ENCODE measurements at places on chromosomes 7 and 10. TPM values are rescaled to one million over a fixed set of nuclear protein-coding genes. Genes with fewer than 3 reads are reported as not detected.

Gene DRGX
- total RNA-seq: not detected

- H3K27me3 ChIP-seq: no peaks in the 10 kb centered on the region
- no peaks in the 10 kb centered on the region for H3K36me3 ChIP-seq
- H3K27ac ChIP-seq: no peak overlapping the region
- no peak overlapping the region for H3K4me3 ChIP-seq
- H3K4me1 ChIP-seq: no peaks in the 10 kb centered on the region
Observed at GRCh38 chr10:50437248-50437647, 185.9 kb upstream of the ASAH2 start.

GRCh38 chr10:127934383-127934782 is 27.5 kb downstream of the PTPRE start:
- H3K4me3 ChIP-seq: no peak overlapping the region
- no peak for DNase-seq
- H3K27ac ChIP-seq: no peak overlapping the region
- no peaks in the 10 kb centered on the region for H3K36me3 ChIP-seq
- H3K4me1 ChIP-seq: no peaks in the 10 kb centered on the region
- H3K27me3 ChIP-seq: no peaks in the 10 kb centered on the region

GRCh38 chr10:2463316-2463715 is 604.0 kb upstream of the PFKP start:
- H3K36me3 ChIP-seq: no peaks in the 10 kb centered on the region
- no peak for DNase-seq
- H3K4me3 ChIP-seq: no peak overlapping the region
- no peaks in the 10 kb centered on the region for H3K4me1 ChIP-seq
- no peaks in the 10 kb centered on the region for H3K27me3 ChIP-seq

- no peaks in the 10 kb centered on the region for H3K27me3 ChIP-seq
- no peaks in the 10 kb centered on the region for H3K36me3 ChIP-seq
- DNase-seq: no peak
- H3K4me3 ChIP-seq: peak overlapping the region; percentile 60
- peaks cover 2% of the 10 kb centered on the region for H3K4me1 ChIP-seq
- H3K27ac ChIP-seq: no peak overlapping the region
Observed at GRCh38 chr7:155787171-155787851, 25.0 kb downstream of the SHH start.

DNA sequence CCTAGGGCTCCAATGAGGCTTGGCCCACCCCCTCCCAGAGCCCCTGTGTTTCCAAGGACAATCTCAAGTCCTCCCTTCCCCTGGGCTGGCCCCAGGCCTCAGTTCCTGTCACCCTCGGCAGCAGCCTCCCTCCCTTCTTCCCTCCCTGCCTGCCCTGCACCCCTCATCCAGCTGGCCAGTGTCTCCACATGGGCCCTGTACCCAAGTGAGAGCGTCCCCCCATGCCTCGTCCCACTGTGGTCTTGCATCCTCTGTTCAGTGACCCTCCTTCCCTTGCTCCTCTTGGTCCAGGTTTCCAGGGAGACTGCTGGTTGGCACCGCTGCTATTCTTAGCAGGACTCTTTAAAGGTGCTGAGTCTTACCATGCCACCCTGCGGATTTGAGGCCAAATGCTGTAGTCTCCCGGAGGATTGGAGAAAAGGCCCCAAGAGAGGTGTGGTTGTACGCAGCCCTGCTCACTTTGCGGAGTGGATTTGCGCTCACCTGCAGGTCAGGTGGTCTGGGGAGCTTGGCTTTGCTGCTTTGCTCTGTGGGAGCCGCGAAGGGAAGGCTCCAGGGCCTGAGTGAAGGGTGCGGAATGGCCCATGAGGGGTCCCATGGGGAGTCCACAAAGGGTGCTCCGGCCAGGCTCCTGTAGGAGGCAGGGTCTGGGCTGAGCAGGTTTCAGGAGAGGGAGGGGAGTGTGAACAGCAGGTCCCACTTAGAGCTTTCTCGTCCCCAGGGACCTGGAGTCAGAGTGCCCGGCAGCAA is 519.2 kb downstream of the TCERG1L start:
- H3K27ac ChIP-seq: no peak overlapping the region
- no peak overlapping the region for H3K4me3 ChIP-seq
- no peak for DNase-seq
- H3K27me3 ChIP-seq: no peaks in the 10 kb centered on the region

GRCh38 chr10:12201543-12201942 is 5.6 kb downstream of the CDC123 start:
- H3K36me3 ChIP-seq: peaks cover 19% of the 10 kb centered on the region
- H3K27me3 ChIP-seq: no peaks in the 10 kb centered on the region
- no peak overlapping the region for H3K4me3 ChIP-seq

- H3K4me1 ChIP-seq: no peaks in the 10 kb centered on the region
- H3K36me3 ChIP-seq: no peaks in the 10 kb centered on the region
- no peaks in the 10 kb centered on the region for H3K27me3 ChIP-seq
Observed at GRCh38 chr7:114962441-114962840, 40.5 kb downstream of the MDFIC start.

GRCh38 chr10:115879372-115880089 is 393.5 kb downstream of the GFRA1 start:
- peaks cover 2% of the 10 kb centered on the region for H3K27me3 ChIP-seq
- no peak overlapping the region for H3K27ac ChIP-seq
- H3K36me3 ChIP-seq: no peaks in the 10 kb centered on the region
- no peak overlapping the region for H3K4me3 ChIP-seq
- DNase-seq: no peak

Gene PRLHR
- total RNA-seq: 0.08 TPM

GRCh38 chr7:90111-91063 is 102.0 kb upstream of the FAM20C start:
- H3K4me3 ChIP-seq: no peak overlapping the region
- no peak for DNase-seq
- no peaks in the 10 kb centered on the region for H3K4me1 ChIP-seq
- no peak overlapping the region for H3K27ac ChIP-seq
- no peaks in the 10 kb centered on the region for H3K36me3 ChIP-seq

Gene LRRD1
- not detected for total RNA-seq
